Stimulated activated CD4-positive, alpha-beta T cell treated with anti-CD3 and anti-CD28 coated beads, Interleukin-2, amount 100 ng/mL, for 48 hours (primary cell): ENCODE measurements at places on chromosomes 11 and 22.

DNA sequence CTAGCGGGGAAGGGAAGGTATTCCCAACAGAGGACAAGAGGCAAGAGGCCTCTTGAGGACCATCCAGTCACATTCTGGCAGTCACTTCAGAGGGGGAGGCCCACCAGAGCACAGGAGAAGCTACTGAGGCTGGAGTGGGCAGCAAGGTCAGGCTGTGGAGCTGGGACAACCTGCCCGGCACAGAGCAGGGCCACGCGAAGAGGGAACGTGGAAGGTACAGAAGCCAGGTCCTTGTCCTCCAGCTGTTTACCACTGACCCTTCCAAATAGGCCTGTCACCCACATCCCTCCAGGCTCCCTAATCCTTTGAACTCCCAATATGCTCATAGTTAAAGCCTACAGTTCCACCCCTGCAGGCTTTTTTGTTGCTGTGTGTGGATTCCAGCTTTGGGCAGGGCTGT is 76.9 kb downstream of the IGLL1 start:
- no peak for DNase-seq

DNA sequence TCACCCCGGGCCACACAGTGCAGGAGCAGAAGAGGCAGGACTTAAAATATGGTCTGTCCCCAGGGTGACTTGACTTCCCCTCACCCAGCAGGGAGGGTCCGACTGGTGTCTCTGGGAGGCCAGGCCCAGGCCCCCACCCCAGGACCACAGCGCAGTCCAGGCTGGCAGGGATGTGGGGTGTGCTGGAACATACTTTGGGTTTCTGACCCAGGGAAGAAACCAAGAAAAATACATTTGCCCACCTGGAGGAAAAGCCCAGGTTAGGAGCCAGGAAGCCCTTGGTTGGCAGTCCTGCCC is 5.2 kb downstream of the C1QTNF6 start:
- no peak for DNase-seq

GRCh38 chr22:27970596-27971220 is 51.7 kb upstream of the PITPNB start:
- DNase-seq: no peak

DNA sequence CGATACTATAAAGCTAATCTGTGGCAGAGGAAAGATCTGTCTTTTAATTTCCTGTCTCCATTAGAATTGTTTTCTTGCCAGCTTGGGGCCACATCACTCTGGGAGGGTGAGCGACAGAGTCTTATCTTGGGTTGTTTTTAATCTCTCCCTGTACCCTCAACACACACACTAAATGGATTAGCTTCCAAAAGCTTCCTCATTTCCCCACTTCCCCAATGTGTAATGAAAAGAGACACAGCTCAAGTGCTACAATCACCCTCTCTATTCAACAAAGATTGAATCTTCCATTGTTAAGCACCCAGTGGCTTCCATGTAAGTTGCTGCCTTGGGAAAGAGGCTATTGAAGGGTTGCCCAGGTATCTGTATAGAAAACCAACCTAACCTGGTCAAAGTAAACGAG is 6.1 kb upstream of the ASCL3 start:
- DNase-seq: no peak

GRCh38 chr11:61679893-61680621 is at the start of gene DAGLA:
Gene DAGLA, plus strand, starts transcription at chr11:61680391. Its CDS starts 39,765 bp downstream, at chr11:61720156.
- DNase-seq: peak; percentile 82

GRCh38 chr22:40504285-40505249 is 132.0 kb downstream of the MRTFA start:
- DNase-seq: no peak

DNA sequence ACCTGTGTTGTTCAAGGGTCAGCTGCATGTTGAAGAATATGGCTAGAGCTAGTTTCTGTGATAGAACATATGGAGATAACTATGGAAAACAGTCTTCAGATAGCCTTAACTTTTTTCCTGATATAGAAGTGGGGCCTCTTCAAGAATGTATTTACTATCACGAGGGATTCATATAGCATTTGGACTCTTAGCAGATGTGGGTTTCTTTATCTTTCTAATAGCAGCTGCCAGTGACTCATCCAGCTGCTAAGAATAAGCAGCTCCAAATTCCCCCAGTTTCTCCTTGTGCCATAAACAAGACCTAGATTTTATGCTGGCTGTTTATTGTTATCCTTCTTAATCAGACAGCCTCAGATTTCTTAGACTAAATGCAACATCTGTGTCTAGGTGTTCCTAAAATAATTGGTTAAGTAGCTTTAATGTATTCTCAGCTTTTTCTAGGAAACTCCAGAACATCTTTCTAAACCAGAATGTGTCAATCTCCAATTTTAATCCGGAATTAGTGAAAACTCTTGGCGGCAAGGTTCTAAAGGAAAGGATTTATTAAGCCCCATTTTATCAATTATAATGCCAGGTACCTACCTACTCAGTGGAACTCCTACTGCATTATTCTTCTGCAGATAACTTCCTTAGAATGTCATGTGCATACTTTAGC is 119.8 kb downstream of the CSTPP1 start:
- DNase-seq: no peak

DNA sequence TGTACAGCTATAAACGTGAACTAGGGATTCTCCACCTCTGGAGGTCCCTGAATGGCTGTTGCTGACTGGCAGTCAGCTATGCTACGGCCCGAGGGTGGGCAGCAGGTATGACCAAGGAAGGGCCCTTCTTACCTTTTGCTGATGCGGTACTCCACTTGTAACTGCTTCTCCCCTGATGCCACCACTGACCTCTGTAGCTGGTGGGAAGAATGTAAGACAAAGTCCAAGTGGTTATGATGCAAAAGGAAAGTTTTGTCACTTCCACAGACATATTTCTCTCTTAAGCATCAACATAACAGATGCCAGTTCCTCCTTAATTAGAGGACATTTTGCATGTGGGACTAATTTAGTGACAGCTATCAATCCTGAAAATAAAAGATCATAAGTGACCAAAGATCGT is 32.2 kb downstream of the P4HA3 start:
- no peak for DNase-seq

- no peak for DNase-seq
Observed at GRCh38 chr11:71338801-71339395, 86.5 kb upstream of the SHANK2 start.

DNA sequence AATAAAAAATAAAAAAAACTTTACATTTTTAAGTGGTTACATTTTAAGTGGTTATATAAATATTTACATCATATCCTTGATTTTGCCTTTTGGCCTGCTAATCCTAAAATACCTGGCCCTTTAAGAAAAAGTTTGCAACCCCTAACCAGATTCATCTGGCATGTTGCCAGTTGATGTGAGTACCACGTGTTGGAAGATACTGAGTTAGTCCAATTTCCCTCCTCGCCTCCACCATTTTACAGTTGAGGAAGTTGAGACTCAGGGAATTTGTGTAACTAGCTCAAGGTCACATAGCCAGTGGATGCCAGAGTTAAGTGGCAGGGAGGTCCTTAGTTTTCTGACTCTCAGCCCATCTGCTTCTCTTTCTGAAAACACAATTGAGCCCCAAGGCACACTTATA is 5.1 kb downstream of the ELF5 start:
- no peak for DNase-seq

DNA sequence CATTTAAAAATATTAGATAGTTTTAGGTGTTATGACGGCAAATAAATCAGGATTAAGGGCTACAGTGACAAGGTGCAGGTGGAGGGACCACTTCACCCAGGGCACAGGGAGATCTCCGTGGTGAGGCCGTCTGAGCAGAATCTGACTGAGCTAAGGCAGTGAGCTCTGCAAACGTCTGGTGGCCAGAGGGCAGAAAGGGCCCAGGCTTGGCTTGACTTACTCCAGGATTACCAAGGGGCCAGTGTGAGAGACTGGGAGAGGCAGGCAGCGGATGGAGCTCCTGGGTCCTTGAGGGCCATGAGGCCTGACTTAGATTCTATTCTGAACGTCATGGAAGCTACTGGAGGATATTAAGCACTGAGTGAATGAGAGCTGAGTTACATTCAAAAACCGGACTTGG is 125.9 kb upstream of the B3GAT1 start:
- DNase-seq: no peak

- DNase-seq: no peak
Observed at GRCh38 chr11:119025978-119026766, 4.5 kb downstream of the SLC37A4 start.

- no peak for DNase-seq
Observed at GRCh38 chr11:57761301-57762234, at the start of gene CTNND1. Gene CTNND1, plus strand, starts transcription at chr11:57761802. Its CDS starts 29,677 bp downstream, at chr11:57791479.

GRCh38 chr22:22999523-22999922 is 70.8 kb upstream of the GNAZ start:
- DNase-seq: no peak

DNA sequence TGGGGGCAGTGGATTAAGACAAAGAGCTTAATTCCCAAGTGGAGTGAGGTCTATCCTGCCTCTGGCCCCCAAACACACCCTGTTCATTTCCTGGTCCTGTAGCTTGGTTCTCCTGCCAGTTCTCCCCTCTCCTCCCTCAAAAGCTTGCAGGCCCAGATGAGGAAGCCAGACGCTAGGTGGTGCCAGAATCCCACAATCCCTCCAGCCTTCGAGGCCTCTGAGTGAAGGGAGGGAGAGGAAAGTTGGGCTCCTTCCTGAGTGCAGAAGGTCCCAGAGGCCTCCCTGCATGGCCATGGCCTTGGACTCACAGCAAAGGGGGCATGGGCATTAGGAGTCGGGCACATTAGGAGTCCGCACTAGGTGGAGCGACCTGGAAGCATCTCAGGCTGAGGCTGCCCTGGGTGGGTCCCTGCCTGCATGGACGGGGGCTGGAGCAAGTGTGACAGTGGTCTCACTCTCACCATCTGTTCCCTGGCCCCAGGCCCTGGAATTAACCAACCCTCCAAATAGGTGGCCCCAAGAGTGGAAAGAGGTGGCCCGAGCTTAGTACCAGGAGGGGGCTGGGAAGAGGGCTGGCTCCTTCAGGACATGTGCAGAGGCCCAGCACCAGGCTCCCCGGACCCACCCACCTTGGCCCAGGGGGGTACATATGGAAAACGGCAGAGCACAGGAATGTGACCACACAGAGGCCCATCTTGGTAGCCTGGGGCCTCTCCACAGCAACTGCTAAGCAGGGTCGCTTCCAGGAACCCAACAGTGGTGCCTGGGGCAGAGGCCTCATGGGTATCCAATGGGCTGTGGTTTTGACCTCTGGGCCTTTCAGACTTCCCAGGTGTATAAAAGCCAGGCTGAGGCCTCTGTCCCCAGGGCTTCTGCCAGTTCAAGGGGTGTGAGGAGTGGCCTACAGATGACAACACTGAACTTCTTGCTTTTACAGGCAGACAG is 5.2 kb downstream of the FXYD2 start:
- DNase-seq: no peak

DNA sequence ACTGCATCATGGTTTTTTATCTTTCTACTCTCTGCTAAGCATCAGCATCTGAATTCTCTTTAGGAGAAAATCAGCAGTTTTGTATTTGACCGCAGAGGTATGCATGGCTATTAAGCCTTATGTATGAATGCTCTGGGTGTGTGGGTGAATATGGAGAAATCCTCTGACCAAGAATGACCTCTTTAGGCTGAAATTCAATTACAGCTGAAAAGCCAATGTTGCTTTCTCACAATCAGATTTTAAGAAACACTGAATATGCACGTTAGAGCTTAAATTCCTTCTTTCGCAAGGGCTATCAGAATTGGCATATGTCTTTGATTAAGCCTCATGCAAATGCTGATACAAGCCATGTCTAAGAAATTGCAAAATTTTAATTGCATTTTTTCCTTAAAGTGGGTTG is 43.2 kb downstream of the ARHGAP42 start:
- DNase-seq: no peak

DNA sequence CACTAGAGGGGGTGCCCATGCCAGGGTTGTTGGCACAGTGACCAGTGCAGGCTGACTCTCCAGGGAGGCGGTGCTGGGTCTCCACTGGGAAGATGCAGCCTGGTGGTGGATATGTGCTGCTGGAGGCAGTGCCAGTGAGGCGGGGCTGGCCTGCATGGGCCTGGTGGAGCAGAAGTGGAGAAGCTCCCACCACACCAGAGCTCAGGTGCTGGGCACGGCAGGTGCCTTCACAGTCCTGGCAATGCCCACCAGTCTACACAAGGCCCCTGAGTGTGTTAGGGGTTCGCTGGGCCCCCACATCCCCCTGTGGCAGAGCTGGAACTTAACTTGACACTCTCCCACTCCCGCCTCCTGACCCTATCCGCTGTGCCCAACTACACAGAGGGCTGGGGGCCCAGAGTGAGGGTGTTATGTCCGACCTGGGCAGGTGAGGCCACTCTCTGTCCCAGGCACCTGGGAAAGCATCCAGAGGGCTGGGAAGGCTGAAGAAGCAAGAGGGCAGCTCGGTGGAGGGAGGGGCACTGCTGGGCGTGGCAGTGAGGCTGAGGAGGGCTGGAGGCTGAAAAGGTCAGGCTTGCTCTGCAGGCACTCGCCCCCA is 102.4 kb upstream of the B3GAT1 start:
- DNase-seq: no peak

DNA sequence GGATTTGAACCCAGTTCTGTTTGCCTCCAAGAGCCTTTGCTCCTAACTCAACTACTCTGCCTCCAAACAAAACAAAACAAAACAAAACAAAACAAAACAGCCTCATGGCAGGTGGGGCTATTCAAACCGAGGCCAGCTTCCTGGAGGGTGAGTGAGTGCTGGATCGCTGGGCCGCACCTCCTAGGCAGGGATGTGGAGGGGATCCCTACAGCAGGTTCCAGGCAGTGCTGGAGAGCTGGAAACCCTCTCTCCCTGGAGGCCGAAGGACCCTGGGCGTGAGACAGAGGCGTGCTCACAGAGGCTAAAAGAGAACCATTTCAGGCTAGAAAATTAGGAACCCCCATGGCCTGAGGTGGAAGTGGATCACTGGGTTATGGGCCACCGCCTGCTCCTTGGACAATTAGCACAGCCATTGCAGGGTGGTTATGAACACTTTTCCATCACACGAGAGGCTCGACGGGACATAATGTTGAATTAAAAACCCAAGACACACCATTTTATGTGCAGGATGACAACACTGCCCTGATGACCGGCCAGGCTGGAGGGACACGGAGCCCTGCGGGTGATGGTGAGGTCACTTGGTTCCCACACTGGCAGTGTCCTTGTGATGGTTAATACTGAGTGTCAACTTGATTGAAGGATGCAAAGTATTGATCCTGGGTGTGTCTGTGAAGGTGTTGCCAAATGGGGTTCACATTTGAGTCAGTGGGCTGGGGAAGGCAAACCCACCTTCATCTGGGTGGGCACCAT is 35.2 kb downstream of the SHISAL1 start:
- DNase-seq: no peak

DNA sequence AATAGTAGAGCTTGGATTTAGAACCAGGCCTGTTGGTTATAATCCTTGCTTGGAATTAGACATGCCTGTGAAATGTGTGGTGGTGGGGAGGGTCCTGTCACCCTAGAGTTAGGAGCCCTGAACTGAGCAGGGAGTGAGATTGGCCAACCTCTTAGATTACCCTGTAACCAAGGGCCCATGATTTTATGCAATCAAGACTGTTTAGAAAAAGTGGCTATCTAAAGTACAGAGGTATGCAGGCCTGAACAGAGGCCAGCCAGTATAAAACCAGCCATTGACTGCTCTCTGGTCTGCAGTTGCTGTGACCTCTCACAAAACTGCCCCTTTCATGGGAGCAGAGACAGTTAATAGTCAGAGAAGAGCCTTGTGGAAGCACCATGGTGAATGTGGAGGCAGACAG is 36.2 kb downstream of the SERPINH1 start:
- DNase-seq: no peak

- DNase-seq: no peak
Observed at GRCh38 chr11:130652671-130653335, 204.4 kb downstream of the ADAMTS15 start.
